Lung microvascular endothelial cell (primary cell): ENCODE measurements at places on chromosomes 12 and 14. TPM values are rescaled to one million over a fixed set of nuclear protein-coding genes. Genes with fewer than 3 reads are reported as not detected.

The BBOF1 gene
- total RNA-seq, result 0.40 and 0.44 TPM in 2 replicates

The PAX9 gene
- not detected in 2 replicates for total RNA-seq

The GPR135 gene
- 0.22 and 0.40 TPM in 2 replicates for total RNA-seq

The RILPL2 gene
- total RNA-seq, result 3.1 and 3.2 TPM in 2 replicates
